ENCODE measurements at places on chromosomes 16 and 17.

DNA sequence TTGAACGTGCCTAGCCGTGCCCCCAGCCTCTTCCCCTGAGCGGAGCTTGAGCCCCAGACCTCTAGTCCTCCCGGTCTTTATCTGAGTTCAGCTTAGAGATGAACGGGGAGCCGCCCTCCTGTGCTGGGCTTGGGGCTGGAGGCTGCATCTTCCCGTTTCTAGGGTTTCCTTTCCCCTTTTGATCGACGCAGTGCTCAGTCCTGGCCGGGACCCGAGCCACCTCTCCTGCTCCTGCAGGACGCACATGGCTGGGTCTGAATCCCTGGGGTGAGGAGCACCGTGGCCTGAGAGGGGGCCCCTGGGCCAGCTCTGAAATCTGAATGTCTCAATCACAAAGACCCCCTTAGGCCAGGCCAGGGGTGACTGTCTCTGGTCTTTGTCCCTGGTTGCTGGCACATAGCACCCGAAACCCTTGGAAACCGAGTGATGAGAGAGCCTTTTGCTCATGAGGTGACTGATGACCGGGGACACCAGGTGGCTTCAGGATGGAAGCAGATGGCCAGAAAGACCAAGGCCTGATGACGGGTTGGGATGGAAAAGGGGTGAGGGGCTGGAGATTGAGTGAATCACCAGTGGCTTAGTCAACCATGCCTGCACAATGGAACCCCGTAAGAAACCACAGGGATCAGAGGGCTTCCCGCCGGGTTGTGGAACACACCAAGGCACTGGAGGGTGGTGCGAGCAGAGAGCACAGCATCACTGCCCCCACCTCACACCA, 724 bp downstream of the GAA start:
- no peak for DNase-seq

DNA sequence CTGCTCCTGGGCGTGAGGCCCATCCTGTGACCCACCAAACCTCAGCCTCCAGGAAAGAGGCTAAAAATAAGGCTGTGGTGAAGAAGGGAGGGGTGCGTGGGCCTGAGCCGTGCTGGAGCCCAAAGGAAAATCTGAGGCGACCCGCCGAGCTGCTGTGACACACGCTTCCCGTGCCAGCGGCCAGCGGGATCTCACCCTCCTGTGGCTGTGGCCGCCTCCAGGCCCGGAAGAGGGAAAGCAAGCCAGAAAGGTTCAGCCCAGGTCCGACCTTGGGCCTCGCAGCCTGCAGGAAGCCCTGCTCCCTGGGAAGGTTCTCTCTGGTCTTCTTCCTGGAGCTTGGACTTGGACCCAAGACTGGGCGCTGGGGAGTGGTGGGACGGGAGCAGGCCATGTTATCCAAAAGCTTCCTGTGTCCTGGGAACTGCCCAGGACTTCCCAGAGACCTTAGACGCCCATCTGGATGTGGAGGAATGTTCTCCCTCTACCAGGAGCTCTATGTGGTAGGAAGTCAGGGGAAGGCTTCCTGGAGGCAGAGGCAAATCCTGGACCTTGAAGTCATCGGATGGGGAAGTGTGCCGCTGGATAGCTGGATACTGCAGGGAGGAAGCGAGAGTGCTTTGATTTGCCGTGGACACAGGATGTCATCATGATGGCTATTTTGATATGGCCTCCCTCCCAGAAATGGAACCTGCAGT, 11.4 kb downstream of the SPNS2 start:
- no peak for DNase-seq

- no peak for DNase-seq
Observed at GRCh38 chr16:1174477-1175357, 21.8 kb downstream of the CACNA1H start.

GRCh38 chr17:2263183-2264066, 40.2 kb downstream of the SMG6 start:
- DNase-seq, result no peak

DNA sequence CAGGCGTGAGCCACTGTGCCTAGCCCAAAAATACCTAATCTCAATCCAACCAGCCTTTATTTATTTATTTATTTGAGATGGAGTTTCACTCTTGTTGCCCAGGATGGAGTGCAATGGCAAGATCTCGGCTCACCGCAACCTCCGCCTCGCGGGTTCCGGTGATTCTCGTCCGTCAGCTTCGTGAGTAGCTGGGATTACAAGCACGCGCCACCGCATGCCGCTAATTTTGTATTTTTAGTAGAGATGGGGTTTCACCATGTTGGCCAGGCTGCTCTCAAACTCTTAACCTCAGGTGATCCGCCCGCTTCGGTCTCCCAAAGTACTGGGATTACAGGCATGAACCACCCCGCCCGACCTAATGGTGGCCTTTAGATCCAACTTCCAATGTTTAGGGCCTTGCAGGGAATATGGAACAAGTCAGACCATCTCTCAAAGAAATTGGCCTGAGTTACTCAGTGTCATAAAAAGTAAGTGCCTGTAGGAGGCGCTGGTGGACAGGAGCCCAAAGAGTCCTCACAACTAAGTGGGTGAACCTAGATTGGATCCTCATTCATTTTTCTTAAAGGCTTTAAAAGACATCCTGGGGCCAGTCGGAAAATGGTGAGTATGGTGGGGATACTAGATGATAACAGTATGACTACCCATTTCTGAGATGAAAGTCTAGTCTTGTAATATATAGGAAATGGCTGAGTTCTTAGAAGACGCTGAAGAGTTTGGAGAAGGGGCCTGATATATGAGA, 4.6 kb downstream of the ZSCAN10 start:
- no peak for DNase-seq

DNA sequence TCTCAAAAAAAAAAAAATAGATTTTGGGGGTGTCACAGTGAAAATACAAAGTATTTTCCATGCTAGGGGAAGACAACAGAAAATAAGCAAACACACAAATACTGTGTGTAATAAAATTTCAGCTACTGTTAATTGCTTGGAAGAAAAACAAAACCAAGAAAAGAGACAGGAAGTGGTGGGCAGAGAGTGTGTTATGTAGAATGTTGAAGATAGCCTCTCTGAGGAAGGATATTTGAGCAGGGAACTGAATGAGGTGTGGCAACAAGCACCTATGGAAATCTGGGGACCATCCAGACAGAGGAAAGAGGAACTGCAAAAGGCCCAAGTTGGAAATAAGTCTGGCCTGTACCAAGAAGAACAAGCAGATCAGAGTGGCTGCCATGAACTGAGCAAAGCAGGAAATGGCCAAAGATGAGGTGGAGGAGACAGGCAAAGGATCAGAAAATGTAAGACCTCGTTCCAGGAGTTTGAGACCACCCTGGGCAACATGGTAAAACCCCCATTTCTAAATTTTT, 7.8 kb upstream of the USP31 start:
- DNase-seq, result no peak

GRCh38 chr17:72622661-72623433, 469.6 kb downstream of the SLC39A11 start:
- no peak for DNase-seq

DNA sequence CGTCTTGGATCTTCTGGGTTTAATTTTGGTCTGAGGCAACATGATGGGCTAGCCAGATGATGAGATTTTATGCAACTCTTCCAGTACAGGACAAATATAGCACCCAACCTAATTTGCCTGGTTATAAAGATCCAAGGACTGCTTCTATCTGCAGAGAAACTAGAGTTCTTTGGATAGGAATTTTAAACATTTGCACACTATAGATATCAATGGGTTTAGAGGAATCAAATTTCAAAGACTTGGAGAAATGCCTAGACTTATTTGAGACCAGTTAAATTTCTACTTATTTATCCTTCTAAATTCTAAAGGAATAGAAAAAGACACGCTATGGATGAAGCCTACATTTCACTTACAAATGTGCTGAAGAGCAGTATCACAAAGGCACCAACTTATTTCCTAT, 12.6 kb downstream of the PMFBP1 start:
- DNase-seq, result no peak

GRCh38 chr16:31569360-31569717, 41.6 kb downstream of the AHSP start:
- DNase-seq, result no peak

DNA sequence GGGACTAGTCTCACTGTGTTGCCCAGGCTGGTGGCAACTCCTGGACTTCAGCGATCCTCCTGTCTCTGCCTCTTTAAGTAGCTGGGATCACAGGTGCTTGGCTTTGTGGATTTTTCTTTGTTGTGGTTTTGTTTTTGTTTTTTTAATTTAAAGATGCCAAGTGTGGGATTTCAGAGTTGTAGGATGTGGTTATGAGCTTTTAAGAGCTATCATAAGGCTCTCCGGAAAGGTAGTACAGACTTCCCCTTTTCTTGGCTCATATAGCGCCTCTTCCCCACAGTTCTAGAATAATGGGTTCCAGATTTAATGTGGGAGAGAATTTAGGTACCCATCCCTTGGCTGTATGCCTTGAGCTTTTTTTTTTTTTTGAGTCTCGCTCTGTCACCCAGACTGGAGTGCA, 17.1 kb downstream of the AKAP1 start:
- no peak for DNase-seq

DNA sequence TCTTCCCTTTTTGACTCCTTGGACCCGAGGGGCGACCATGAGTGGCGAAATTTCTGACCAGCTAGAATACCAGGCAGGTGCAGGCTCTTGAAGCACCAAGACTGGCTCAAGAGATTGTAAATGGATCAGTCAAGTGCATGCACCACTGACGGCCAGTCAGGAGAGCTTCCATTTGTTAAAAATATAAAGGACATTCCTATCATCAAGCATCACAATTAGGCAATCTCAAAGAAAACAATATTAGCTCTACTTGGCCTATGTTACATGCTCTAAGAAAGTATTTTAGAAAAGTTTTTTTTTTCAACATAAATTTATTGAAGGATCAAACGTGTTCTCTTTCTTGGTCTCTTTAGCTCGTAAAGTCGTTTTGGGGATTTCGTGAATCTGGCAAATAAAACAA, 1.5 kb upstream of the PRKCA start:
- DNase-seq, result no peak

- no peak for DNase-seq
Observed at GRCh38 chr17:81579821-81580321, 27.7 kb upstream of the FAAP100 start.

DNA sequence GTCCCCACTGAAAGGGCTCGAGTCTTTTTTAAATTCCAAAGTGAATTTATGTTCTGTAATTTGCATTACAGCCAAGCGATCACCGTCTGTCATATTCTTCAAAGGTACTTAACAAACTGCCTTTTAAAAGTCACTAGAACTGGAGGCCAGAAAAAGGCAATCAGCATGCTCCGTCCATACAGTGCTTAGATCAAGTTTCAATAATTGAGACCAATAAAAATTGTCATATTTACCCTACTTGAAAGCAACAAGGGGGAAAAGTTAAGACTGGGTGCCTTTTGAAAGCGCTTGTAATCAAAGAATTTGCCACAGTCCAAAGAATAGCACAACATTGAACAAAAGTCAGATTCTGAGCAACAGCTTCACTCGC, 9.0 kb upstream of the ZFHX3 start:
- DNase-seq, result no peak

DNA sequence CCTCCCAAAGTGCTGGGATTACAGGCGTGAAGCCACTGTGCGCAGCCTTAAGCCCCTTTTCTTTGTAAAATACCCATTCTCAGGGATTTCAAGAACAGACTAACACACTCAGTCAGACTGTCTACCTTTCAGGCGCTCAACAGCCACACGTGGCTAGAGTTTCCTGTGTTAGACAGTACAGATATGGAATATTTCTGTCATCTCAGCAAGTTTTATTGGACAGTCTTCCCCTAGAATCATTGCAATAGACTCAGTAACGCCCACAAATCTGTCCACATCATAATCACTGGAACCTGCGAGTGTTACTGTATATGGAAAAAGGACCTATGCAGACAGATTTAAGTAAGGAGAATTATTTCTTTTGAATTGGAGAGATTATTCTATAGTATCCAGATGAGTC, 160.5 kb downstream of the RBFOX1 start:
- no peak for DNase-seq

- DNase-seq, result no peak
Observed at GRCh38 chr17:17609121-17609520, 17.6 kb upstream of the PEMT start.

DNA sequence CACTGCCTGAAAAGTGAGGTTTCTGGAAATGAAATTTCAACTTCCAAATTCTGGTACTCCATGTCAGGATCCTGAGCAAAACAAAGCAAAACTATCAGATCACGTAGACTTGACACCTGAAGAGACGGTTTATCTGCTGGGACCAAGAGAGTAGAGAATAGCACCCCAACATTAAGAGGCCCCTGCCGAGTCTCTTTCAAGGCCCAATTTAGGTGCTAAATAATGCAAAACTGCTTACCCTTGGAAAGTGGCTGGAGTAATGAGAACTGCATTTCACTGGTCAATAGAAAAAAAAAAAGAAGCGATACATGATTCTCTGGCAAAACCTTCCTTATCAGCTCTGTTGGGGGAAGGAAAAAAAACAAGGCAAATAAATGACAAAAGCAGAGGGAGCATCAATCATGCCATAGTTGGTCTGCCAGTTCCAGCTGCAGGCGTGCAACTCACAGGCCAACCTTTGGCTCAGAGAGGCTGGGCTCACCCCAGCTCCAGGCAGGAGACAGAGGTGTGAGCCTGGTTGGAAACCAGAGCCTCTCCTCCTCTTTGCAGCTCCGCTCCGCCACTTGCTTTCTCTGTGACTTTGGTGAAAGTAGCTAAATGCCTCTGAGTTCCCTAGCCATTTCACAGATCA, 595.2 kb downstream of the TOX3 start:
- DNase-seq, result no peak

- DNase-seq, result no peak
Observed at GRCh38 chr16:53752560-53752959, 48.6 kb downstream of the FTO start.

DNA sequence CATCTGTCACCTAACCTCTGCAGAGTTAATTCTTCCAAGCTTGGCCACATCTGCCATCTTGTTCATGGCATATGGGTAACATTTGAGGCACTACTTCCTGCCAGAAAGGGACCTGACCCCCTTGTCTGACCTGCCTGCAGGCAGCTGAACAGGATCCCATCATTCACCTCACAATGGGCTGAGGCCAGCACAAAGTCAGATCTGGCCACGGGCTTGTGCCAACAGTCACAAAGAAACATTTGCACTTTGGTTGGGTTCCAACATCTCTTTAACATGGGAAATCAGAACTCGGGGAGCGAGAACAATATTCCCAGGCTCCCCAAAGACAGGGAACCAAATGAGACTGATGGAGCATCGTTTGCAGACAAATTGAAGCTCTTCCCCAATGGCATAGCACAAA, 116.1 kb downstream of the XYLT1 start:
- DNase-seq, result no peak

- no peak for DNase-seq
Observed at GRCh38 chr17:80916246-80916645, 75.4 kb upstream of the CHMP6 start.

DNA sequence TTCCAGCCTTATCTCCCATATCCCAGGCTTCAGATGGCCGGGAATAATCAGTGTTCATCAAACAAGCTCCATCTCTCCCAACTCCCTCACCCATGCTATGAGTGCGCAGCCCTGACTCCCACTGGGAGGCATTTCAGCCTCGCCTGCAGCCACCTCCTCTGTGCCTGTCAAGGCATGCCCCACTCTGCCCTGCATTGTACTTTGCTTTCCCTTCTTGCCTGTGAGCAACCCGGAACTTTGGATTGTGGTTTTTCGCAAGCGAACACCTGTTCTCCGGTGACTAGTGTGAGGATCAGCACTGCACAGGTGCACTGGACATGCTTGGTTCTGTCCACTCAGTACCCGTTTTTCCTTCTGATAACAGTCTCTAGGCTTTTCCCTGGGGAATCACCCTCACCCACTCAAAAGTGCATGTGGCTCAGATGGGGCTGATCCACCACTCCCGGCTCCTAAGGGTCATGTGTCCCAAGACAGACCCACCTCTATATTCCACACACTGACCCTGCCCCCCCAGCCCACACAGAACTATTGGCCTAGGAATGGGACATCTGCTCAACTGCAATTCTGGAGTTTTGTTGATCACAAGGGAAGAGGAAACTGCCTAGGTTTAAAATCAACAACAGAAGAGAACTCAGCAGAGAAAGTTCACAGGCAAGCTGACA, 9.1 kb downstream of the CHST6 start:
- DNase-seq, result no peak
